ENCODE measurements at places on chromosomes 12 and 14.

- DNase-seq: no peak
Observed at GRCh38 chr12:26953447-26953846, 15.2 kb downstream of the FGFR1OP2 start.

- no peak for DNase-seq
Observed at GRCh38 chr14:23861666-23862065, 91.9 kb upstream of the DHRS4 start.

DNA sequence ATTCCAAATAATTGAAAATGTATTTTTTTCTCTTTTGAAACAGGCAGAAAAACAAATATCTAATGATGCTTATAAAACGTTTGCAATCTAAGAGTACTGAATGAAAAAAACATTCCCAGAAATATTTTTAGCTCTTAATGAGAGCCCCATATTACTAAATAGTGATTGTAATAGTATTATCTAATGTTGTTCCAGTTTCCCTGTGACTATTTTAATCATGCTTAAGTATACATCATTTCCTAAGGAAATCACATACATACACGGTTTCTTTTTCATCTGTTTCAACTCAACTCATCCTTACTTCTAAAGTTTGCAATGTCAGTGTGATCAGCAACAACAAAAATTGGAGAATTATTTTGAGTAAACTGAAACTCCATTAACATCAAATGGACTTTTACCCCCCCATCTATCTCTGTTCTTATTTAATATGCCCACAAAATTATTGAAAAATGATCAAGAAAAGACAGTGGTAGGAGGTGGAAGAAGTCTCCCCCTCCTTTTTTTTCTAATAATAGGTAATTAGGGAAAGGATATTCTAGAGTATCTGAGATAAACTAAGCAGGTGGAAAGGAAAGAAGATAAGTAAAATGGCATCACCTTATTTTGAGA is 530.1 kb upstream of the ATP2B1 start:
- no peak for DNase-seq

- DNase-seq: no peak
Observed at GRCh38 chr12:60269611-60270269, 673.9 kb downstream of the SLC16A7 start.

- no peak for DNase-seq
Observed at GRCh38 chr12:66047411-66048021, 83.0 kb downstream of the LLPH start.

DNA sequence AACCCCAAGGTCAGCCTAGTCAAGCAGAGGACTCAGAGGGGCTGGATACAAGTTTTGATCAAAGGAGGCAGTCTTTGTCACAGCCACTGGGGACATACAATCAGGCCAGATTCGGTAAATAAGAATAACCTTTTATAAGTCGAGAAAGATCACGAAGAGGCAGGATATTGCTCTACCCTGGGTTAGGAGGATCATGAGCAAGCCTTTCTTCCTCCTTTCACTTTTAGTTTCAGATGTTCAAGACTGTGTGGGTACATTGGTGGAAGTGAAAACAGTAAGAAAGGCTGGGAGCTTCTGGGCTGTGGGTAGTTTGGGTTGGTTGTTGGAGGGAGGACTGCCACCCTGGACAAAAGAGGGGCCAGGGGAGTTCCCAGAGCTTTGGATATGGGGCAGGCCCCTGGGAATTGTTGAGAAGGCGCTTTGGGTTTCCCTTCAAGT is 127.7 kb downstream of the SNAPC1 start:
- no peak for DNase-seq

DNA sequence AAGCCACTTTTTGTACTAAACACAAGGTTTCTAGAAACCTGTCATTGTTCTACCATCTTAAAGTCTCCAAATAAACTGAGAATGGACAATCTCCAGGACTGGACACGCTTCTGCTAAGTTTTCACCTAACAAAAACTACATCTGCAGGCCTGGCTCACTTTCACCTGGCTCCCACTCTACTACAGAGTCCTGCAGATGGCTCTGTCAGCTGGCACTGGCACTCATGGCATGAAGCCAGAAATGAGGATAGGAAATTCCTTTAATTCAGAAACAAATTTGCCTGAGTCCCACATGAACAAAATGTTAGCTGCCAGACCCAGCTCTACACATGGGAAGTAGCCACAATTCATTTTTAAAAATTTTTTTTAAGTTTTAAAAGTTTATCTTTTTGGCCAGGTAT is 42.1 kb downstream of the STXBP6 start:
- no peak for DNase-seq

GRCh38 chr14:23248601-23249000 is 10.9 kb downstream of the RNF212B start:
- peak; percentile 67 for DNase-seq

GRCh38 chr12:58269476-58269875 is 328.1 kb downstream of the ATP23 start:
- DNase-seq: no peak

DNA sequence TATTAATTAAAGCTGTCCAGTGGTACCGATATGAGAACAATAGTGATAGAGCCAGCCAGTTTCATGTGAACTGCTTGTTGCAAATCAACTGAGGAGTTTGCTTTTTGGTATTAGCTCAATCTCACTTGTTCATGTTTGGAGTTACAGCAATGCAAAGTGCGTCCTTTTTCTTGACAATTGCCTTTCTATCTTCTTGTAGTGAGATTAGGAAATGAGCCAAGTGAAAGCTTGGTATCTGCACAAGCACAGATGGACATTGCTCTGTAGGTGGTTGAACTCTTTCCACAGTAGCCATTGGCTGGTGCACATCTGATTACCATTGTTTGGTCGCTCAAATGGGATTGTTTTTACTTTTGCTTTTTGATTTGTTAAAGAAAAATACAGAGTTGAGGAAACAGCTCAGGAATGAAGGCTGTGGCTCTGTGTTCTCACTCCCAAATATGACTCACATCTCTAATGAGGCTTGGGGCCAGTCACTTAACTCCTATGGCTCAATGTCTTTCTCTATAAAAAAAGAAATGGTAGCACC is 241.4 kb downstream of the BMP4 start:
- DNase-seq: no peak

- DNase-seq: peak; percentile 40
Observed at GRCh38 chr12:110932046-110932445, 11.7 kb upstream of the MYL2 start.

DNA sequence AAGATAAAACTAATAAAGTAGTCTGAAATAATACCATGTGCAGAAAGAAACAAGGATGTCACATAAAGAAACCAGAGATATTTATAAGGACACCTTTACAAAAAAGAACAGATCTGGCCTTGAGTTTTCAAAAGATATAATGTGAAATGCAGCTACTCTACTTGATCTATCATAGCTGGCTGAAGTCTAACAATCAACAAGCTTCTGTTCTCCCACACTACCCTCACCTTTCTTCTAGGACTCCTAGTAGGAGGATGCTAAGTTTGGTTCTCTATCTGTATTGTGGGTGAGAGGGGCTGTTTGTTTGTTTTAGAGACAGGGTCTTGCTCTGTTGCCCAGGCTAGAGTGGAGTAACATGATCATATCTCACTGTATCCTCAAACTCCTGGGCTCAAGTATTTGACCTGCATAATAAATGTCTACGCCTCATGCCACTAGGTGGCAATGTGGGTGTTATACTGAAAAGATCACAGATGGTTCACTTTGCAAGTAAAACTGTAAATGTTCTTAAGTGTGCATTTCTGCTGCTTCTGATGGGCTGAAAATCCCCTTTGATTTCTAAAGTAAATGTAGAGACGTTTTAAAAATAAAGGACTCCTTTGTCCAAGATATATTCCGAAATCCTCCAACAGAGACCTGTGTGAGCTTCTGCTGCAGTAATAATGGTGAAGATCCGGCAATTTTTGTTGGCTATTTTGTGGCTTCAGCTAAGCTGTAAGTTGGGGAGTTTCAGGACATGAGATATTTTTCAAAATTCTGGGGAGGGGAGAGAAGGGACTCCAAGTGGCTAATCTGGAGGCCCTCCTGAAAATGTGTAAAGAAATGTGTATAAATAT is 269.3 kb downstream of the DAD1 start:
- DNase-seq: peak; percentile 49

GRCh38 chr12:50174971-50175715 is 8.0 kb upstream of the CERS5 start:
- no peak for DNase-seq

- peak; percentile 53 for DNase-seq
Observed at GRCh38 chr14:29274890-29275596, 508.5 kb downstream of the FOXG1 start.
